ENCODE measurements at places on chromosomes 12 and 14.

DNA sequence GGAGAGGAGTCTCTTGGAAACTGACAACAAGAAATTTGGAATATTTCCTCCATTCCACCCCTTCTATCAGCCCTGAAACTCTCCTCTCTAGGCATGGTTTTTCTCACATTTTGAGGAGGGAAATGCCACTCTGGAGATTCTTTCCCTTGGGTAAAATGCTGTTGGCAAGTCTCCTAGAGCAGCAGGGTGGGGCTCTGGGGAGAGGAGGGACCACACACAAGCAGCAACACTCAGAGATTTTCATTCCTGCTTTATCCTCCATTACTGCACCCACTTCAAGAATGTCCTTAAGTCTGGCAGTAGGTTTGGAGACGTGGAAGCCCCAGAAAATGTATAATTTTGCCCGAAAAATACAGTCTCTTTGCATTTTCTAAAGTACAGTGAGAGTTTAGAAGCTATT, 130.8 kb upstream of the FLRT2 start:
- ATAC-seq, result no peak

GRCh38 chr12:78406828-78407227, 457.7 kb upstream of the SYT1 start:
- no peak for ATAC-seq

GRCh38 chr12:78331181-78331580, 500.5 kb downstream of the NAV3 start:
- ATAC-seq, result no peak

DNA sequence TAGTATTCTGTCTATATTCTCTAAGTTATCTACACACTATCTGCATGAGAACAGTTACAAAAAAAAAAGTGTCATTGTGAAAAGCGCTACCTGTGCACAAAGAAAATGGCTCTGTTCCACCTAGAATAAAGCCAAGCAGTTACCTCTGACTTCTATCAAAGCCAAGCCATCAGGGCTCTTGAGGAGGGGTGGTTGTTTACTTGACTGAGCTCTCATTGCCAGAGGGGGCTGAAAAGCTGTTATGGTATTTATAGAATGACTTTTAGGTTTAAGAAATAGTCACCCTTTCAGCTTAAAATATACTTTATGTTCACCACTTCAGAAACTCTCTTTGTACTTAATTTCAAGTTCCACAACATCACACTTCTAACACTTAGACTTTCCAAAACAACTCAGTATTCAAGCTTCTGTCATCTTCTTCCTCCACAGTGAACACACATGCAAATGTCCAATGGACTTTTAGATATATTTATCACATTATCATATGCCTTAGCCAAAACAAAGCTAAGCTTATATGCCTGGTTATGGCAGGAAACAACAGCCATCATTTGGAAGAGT, 7.5 kb downstream of the ITPR2 start:
- no peak for ATAC-seq

- ATAC-seq, result no peak
These were observed 8.5 kb downstream of the COQ6 start for GRCh38 chr14:73958591-73958990.

GRCh38 chr12:58396239-58396638, 454.9 kb downstream of the ATP23 start:
- no peak for ATAC-seq

DNA sequence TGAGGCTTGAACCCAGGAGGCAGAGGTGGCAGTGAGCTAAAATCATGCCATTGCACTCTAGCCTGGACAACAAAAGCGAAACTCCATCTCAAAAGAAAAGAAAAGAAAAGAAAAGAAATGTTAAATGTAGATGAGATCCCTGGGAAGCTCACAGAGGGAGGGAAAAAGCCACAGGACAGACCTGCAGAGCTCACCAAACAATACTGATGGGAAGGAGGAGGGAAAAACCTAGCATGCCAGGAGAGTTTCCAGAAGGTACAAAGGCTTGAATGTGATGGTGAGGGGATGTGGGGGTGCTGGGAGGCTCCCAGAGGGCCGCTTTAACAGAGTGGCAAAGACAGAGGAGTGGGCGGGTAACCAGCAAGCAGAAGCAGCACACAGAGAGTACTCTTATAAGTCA, 72.3 kb downstream of the PTPN21 start:
- no peak for ATAC-seq

DNA sequence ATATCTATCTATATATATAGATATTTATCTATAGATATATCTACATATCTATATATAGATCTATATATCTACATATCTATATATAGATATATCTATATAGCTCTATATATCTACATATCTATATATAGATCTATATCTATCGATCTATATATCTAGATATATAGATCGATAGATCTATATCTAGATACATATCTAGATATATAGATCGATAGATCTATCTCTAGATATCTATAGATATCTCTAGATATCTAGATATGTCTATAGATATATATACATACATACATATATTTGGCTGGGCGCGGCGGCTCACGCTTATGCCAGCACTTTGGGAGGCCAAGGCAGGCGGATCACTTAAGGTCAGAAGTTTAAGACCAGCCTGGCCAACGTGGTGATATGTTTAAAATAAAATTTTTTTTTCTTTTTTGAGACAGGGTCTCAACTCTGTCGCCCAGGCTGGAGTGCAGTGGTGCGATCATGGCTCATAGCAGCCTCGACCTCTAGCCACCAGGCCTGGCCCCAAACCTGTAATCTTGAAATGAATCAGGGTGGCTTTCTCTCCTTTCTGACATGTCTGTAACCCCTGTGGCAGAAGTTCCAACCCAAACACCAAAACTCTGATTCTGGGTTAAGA, 18.1 kb downstream of the ARPC3 start:
- no peak for ATAC-seq

- ATAC-seq, result no peak
These were observed 219.1 kb downstream of the ESR2 start for GRCh38 chr14:64074961-64075612.

- peak; percentile 75 for ATAC-seq
These were observed 11.3 kb downstream of the PHLDA1 start for GRCh38 chr12:76020281-76020680.

DNA sequence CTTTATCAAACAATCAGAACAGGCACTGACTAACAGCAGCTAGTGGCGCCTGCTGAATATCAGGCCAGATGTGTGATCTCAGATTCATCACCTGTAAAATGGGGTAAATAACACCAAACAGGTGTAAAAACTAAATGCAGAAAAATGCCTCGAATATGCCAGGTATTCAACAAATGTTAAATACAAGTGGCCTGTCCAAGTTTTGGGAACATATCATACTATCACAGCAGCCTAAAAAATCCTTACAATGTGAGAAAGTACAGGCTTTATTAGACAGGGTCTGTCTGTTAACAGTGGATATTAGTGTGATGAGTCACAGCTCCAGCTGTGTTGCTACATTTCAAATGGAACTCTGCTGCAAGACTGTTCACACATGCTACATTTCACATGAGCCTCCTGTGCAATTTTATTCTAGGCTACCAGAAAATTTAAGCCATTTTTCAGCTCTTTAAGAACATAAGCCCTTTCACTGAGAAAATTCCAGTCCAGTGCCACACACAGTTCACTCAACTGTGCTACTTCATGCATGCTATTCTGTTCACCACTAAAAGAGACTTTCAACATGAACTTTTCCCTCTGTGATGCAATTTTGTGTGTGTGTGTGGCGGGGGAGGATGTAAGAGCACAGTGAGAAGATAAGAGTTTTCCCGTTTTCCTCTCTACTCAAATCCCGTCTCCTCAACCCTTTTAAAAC, 56.7 kb downstream of the MSRB3 start:
- no peak for ATAC-seq

DNA sequence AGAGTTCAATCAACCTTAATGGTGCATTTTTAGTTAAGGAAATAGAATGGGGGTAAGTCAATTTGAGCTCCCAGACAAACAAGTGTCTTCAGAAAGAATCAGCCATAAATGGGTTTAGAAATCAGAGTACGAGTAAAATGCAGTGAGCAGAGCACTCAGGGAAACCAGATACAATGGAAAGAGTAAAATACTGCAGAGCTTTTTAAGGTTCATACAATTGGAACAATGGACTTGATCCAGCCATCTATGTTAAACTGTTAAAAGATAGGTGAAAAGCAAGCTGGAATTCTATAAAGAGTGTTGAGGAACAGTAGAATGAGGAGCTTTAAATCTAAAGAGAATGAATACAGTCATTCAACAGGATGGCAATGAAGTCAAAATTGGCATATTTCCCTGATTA, 23.8 kb upstream of the PCNX4 start:
- ATAC-seq, result no peak

- ATAC-seq, result no peak
These were observed 242.5 kb downstream of the SEC23A start for GRCh38 chr14:38860530-38860929.

- ATAC-seq, result no peak
These were observed 1.7 kb downstream of the CREBL2 start for GRCh38 chr12:12613344-12613743.

- peak; percentile 82 for ATAC-seq
These were observed 49.1 kb downstream of the FBXO33 start for GRCh38 chr14:39383026-39383660.

DNA sequence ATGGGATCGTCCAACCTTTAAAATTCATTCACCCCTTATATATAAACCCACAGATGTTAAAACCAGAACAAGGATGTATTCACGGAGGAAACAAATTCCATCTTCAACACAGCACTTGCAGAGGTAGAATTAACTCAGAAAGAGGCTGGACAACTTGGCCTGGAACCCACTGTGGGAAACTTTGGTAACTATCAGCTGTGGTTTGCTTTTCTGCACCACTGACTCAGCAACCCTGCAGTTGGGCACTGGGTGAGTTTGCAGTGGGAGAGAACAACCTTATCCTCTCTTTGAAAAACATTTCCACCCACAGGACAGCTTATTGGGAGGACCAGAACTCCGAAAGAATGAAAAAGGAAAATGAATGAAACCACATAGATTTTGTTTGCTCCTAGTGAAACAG, 66.3 kb downstream of the ZNF664 start:
- no peak for ATAC-seq

DNA sequence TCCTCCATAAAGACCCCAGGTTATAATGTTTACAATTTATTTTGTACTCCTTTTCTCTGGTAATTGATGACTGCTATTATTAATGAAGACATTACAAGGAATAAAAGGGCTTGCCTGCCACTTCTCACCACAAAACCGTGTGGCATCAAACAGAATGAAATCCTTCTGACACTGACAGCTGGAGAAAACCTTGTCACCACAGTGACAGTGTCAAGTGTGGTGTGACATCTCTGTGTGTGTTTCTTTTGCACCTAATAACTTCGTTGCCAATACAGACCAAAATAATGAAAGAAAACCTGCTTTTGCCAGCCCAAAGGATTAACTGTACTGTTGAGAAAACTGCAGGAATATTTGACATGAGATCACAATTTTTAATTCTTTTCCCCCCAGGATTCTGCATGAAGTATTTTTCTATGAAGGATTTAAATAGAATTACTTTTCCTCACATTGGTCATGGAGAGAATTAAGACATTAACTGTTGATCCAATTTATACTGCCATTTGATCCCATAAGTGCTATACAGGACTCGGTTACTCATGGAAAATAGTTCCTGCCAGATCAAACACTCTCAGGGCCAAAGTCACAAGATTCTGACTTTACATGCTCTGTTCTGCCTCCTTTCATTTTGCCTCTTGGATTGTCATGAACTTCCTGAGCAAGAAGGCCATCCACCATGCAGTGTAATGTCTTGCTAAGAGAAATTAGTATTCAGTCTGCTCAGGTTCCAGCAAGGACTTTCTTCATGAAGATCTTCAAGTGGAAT, 60.4 kb upstream of the IFNG-AS1 start:
- no peak for ATAC-seq

- no peak for ATAC-seq
These were observed 10.5 kb upstream of the NUAK1 start for GRCh38 chr12:106149096-106149784.

DNA sequence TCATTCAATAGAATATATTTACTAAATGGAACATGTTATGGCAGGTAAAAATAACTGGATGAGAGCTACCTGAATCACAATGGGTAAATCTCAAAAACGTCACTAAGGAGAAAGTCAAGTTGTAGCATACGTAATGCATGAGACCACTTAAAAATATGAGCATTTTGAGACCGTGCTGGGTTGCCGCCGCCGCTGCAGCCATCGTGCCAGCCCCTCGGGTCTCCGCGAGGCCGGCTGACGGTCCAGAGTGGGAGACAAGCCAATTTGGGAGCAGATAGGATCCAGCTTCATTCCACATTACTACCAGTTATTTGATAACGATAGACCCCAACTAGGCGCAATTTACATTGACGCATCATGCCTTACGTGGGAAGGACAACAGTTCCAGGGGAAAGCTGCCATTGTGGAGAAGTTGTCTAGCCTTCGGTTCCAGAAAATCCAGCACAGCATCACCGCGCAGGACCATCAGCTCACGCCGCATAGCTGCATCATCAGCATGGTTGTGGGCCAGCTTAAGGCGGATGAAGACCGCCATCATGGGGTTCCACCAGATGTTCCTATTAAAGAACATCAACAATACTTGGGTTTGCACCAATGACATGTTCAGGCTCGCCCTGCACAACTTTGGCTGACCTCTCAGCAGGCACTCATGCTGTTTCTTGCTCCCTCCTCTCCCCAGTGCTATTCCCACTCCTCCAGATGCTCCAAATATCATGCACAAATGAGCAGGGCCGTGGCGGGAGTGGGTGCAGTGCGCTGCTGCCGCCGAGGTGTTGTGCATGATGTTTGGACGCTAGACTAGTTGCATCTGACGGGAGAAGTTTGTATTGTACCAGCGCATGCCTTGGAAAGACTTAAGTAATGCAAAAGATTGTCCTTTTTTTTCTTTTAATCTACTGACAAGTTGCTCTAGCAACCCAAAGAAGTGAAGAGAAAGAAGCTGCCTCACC, 6.3 kb upstream of the BRMS1L start:
- no peak for ATAC-seq

GRCh38 chr12:99453836-99454538, 193.6 kb upstream of the GARIN6 start:
- ATAC-seq, result no peak

DNA sequence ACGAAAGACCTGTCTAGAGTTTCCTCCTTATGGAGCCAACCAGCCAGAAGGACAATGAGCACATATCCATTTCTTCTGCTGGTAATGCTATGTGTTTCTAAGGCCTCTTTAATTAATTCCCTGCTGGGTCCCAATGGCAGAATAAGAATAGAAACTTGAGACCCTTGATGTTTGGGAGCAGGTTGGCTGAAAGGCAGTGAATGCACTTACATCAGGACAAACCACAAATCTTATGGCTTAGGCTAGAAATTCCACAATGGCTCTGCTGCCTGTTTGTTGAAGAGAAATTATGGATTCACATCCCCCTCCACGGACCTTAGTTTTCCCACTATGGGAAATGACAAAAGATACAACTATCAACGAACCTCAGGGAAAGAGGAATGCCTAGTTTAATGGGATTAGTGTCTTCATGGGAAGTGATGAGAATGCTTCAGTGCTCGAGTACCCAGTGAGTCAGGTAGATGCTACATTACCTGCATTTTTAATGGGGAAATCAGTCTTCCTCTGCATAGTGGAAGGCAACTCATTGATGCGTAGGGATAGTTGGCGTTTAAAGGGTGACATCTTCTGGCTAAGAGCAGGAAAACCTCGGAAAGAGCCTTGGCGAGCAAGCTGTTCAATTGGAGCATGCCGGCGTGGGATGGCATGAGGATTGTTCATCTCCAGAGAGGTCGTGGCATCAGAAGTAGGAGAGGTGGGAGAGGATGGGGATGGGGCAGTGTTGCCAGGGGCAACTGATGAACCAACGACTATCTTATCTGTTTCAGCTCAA, 46.5 kb downstream of the PAPLN start:
- ATAC-seq, result no peak
